ENCODE measurements at places on chromosomes 1 and 21. TPM values are rescaled to one million over a fixed set of nuclear protein-coding genes. Genes with fewer than 3 reads are reported as not detected.

GRCh38 chr1:218760601-218761570, 412.8 kb upstream of the LYPLAL1 start:
- peak; percentile 47 for DNase-seq

GRCh38 chr1:206808615-206809014, 36.3 kb upstream of the IL10 start:
- peak; percentile 43 for DNase-seq

GRCh38 chr1:50354813-50355212, 68.4 kb downstream of the DMRTA2 start:
- DNase-seq, result no peak

DNA sequence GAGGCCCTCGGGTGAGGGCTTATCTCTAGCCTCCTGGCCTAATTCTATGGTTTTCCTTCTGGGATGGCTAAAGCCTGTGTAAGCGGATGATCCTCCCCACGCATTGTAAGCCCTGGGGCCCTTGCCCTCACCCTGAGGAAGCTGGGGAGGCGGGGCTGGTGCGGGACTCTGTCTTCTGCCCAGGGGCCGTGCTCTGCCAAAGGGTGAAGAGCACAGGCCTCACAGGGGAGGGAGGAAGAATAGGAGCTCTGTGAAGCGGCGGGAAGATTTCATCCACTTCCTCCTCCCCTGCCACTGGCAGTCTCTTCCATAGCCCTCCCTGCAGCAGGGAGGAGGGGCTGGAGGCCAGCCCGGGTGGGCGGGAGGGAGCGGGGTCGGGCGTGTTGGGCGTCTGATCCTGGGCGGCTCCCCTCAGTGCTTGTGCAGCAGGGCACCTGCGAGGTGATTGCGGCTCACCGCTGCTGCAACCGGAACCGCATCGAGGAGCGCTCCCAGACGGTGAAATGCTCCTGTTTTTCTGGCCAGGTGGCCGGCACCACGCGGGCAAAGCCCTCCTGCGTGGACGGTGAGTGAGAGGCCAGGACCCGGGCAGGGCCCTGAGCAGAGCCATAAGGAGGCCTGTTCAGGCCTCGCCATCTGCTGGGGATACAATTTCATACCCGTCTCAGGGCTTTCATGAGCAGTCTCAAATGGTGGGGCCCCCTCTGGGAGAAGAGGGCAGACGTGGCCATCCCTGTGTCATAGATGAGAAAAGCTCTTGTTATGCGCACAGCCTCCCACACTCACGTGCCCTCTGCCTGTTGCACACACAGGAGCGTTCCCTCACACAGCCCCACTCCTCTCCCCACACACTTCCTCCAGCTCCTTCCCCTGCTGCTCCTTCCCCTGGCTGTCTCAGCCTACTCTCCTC, 7.7 kb upstream of the PPM1J start:
- DNase-seq, result peak; percentile 42

GRCh38 chr21:33916200-33916567, 580 bp upstream of the ATP5PO start:
- no peak for DNase-seq

DNA sequence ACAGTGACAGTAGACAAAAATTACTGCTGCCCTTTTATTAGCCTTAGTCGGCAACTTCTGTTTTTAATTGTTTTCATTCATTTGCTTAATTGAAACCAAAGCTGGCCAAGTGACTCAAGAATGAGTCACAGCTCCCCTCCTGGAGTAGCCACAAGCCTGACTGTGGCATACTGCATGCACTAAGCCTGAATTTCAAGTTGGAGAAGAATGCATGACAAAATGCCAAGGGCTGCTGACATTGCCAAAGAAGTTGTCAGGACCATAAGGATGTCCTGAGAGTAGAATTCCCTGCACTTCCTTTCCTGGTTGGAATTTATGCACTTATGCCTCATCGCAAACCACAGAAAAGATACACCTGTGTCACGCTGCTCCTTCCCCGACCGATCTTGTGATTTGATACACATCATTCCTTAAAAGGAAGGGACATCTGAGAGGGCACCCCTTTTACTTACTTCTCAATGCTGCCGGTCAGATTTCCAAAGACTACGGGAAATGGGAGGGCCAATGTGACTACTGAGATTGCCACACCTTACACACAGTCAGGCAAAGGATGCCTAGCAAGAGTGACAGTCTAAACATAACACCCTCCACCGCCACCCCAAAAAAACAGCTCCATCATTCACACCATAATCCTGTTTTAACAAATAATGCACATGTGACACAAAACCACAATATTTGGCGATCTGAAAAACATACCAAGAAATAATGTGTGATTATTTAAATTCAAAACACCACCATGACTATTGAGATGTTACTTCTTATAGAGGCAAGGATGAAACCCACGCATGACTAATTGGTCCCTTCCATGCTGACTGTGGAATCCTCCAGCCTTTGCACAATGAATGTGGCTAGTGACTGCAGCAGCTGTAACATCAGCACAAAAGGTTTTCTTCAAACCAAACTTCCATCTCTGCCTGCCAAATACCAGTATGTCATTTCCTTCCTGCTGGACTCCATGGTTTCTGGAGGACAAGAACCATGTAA, 28.2 kb downstream of the VAV3 start:
- DNase-seq, result peak; percentile 97

DNA sequence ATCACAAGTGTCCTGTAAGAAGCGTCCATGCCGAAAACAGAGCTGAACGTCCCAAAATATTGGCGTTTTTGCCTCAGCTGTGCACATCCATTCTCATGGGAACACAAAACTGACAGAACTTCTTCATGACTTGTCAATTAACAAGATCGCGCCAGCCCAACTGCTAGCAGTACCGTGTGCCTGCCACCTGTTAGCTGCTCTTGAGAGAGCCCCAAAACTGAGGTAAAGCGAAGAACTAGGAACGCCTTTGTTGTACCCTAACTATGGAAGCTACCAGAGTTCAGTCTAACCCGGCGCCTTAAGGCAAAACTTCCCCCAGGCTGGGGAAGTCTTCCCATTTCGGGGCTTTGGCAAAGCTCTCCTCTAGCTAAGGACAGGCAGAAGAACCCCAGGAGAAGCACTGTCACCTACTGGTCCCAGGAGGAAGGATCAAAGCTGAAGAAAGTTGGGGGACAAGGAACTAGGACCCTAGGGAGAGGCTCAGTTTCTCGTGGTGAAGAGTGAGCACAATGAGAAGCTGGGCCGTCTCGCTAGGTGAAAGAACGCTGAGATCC, 719 bp downstream of the EYA3 start:
- peak; percentile 14 for DNase-seq

DNA sequence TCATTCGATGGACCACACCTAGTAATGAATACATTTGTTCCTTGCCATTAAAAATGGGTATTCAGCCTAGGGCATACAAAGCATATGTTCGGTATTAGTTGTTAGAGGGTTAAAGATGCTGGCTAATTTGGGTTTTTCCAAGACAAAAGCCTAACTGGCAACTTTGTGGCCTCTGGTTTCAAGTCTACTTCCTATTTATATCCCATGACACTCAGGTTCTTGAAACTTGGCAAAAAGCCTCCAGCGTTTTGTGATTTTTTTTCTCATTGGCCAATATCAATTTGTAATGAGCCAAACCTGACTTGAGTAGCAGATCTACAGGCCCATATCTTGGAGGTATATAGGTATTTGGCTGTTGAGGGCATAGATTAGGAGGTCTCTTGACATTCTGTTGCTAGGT, 75.3 kb downstream of the C1orf21 start:
- DNase-seq, result no peak

LORICRIN gene
- total RNA-seq, result not detected

CRB1 gene
- total RNA-seq, result 0.26 TPM

Measured in fibroblast of lung (primary cell).